Endodermal cell (in vitro differentiated cells): ENCODE measurements at places on chromosomes 11 and 22. TPM values are rescaled to one million over a fixed set of nuclear protein-coding genes. Genes with fewer than 3 reads are reported as not detected.
A peak's percentile ranks its signal among the peaks of the same experiment; 100 is the strongest.

DNA sequence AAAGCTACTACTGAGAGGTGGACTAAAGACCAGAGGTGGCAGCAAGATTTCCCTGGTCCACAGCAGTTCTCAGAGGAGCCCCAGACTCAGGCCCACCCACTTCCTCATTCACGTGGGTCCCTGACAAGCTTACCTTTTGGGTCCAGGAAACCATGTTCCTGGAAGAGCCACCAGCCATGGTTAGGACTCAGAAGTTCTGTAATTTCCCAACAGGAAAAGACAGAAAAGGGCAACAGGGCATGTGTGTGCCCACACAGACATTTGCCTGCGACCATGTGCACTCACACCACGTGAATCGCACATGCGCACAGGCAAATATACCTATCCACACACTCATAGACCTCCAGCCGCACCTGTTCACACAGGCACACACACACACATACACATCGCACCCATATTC, 42.9 kb downstream of the LRRC32 start:
- DNase-seq, result no peak
- no peaks in the 10 kb centered on the region for H3K36me3 ChIP-seq
- H3K27ac ChIP-seq, result no peak overlapping the region
- H3K4me1 ChIP-seq, result peaks cover 12% of the 10 kb centered on the region
- no peak overlapping the region for H3K4me3 ChIP-seq

GRCh38 chr22:27420817-27421361, 380.7 kb downstream of the MN1 start:
- no peaks in the 10 kb centered on the region for H3K27me3 ChIP-seq
- H3K36me3 ChIP-seq, result no peaks in the 10 kb centered on the region
- H3K4me3 ChIP-seq, result no peak overlapping the region
- DNase-seq, result no peak

- DNase-seq, result no peak
- no peaks in the 10 kb centered on the region for H3K4me1 ChIP-seq
- H3K27ac ChIP-seq, result no peak overlapping the region
- H3K4me3 ChIP-seq, result no peak overlapping the region
- peaks cover 4% of the 10 kb centered on the region for H3K36me3 ChIP-seq
These were observed 97.2 kb downstream of the SERGEF start for GRCh38 chr11:17915500-17916143.

GRCh38 chr11:98565311-98565710, 455.4 kb upstream of the CNTN5 start:
- no peak overlapping the region for H3K4me3 ChIP-seq
- DNase-seq, result no peak
- H3K27me3 ChIP-seq, result no peaks in the 10 kb centered on the region
- peaks cover 6% of the 10 kb centered on the region for H3K4me1 ChIP-seq

GRCh38 chr22:19892925-19893324, 38.3 kb upstream of the GNB1L start:
- no peaks in the 10 kb centered on the region for H3K36me3 ChIP-seq
- H3K4me3 ChIP-seq, result no peak overlapping the region
- H3K27ac ChIP-seq, result no peak overlapping the region

DNA sequence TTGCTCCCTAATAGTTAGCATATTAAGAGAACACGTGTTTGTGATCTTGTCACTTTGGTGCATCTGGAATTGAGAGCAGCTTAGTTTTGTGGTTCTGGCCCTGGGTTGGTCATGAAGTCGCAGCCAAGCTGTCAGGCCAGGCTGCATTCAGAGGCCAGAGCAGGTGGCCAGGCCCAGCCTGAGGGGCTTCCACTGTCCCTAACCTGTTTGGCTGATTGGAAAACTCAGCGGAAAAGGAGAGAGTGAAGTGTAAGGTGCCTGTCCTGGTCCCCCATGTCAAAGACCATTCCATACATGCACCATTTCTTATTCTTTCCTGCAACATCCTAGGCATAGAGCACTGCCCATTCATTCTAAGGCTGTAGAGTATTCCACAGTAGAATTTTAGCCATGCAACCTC, 111.5 kb upstream of the IGLL5 start:
- peaks cover 33% of the 10 kb centered on the region for H3K27me3 ChIP-seq
- DNase-seq, result no peak
- no peak overlapping the region for H3K27ac ChIP-seq
- H3K4me3 ChIP-seq, result no peak overlapping the region

DNA sequence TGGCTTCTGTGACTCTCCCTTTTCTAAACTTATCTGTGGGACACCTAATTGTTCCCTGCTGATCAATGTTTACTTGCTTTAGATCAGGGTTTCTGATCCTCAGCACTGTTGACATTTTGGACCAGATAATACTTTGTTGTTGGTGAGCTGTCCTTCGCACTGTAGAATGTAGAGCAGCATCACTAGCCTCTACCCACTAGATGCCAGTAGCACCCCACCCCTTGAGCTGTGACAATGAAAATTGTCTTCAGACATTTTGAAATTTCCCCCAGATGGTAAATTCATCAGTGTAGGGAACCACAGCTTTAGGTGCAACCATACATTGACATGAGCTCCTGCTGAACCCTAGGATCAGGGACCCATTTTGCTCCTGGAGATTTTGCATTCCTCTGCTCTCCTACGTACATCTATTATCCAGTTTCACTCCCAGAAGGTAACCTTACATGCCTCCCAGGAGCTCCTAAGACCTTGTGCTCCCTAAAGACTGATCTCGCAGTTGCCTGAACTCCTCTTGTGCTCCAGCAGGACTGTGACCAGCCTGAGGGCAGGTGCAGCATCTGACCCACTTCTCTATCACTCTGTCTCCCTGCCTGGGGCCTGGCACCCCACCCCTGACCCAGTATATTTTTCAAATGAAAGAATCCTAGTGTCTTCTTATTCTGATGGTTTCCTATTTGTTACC, 107.8 kb downstream of the FAR1 start:
- H3K27me3 ChIP-seq, result peaks cover 6% of the 10 kb centered on the region
- H3K27ac ChIP-seq, result no peak overlapping the region
- DNase-seq, result peak; percentile 76
- H3K4me1 ChIP-seq, result peaks cover 4% of the 10 kb centered on the region

DNA sequence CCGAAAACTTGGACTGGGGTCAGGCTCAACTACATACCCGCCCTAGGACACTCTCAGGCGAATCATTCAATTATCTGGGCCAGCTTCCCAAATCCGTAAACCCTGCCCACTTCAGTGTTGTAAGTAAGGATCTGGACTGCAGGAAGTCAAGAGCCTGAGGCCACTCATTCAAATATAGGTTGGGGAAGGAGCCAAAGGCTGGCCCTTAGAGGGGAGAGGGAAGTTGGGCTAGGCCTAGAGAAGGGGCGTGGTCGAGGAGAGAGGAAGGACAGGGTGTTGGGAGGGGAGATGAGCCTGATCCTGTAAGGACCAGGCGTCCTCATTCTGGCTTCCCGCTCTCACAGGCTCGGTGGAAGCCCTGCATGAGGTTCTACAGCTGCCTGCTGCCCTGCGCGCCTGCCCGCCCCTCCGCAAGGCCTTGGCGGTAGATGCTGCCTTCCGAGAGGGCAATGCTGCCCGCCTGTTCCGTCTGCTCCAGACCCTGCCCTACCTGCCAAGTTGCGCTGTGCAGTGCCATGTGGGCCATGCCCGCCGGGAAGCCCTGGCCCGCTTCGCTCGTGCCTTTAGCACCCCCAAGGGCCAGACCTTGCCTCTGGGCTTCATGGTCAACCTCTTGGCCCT, 3.0 kb downstream of the SAC3D1 start:
- H3K36me3 ChIP-seq, result peaks cover 7% of the 10 kb centered on the region
- H3K4me3 ChIP-seq, result no peak overlapping the region
- H3K27me3 ChIP-seq, result no peaks in the 10 kb centered on the region

GRCh38 chr11:132943706-132944568, 588.4 kb downstream of the OPCML start:
- H3K36me3 ChIP-seq, result no peaks in the 10 kb centered on the region
- peak overlapping the region; percentile 80 for H3K4me3 ChIP-seq
- H3K4me1 ChIP-seq, result no peaks in the 10 kb centered on the region
- H3K27me3 ChIP-seq, result peaks cover 58% of the 10 kb centered on the region

GRCh38 chr11:26620282-26621045, 48.4 kb upstream of the MUC15 start:
- no peak overlapping the region for H3K27ac ChIP-seq
- no peak overlapping the region for H3K4me3 ChIP-seq
- no peaks in the 10 kb centered on the region for H3K27me3 ChIP-seq

GRCh38 chr22:43212434-43212952, 25.6 kb upstream of the TTLL12 start:
- DNase-seq, result no peak
- no peak overlapping the region for H3K27ac ChIP-seq
- no peaks in the 10 kb centered on the region for H3K36me3 ChIP-seq

GRCh38 chr11:73464347-73464746, 88.1 kb downstream of the RELT start:
- no peak overlapping the region for H3K27ac ChIP-seq
- H3K27me3 ChIP-seq, result no peaks in the 10 kb centered on the region
- DNase-seq, result no peak
- H3K36me3 ChIP-seq, result no peaks in the 10 kb centered on the region
- no peak overlapping the region for H3K4me3 ChIP-seq
- no peaks in the 10 kb centered on the region for H3K4me1 ChIP-seq

DNA sequence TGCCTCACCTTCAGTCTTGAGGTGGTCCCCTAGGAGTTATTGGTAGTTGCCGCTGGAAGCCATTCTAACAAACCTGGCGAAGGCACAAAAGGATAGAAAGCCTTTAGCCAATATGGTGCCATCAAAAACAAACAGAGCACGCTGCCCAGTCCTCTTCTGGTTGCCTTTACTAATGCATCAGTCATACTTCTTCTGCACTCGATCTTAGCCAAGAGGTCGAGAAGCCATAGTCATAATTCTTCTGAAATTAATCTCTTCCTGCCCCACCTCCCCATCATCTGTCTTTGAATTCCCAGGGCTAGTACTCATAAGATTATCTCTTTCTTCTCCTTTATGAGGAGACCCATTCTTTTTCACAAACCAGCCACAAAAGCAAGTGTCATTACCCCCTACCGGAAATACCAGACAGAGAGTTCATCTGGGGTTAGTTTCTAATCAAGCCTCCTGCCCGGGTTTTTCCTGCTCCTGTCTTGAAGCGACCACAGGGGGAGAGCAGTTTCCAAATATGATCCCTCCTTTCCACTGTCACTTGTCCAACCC, 21.4 kb upstream of the EHF start:
- H3K36me3 ChIP-seq, result no peaks in the 10 kb centered on the region
- peaks cover 21% of the 10 kb centered on the region for H3K4me1 ChIP-seq
- H3K4me3 ChIP-seq, result no peak overlapping the region
- no peak overlapping the region for H3K27ac ChIP-seq

DNA sequence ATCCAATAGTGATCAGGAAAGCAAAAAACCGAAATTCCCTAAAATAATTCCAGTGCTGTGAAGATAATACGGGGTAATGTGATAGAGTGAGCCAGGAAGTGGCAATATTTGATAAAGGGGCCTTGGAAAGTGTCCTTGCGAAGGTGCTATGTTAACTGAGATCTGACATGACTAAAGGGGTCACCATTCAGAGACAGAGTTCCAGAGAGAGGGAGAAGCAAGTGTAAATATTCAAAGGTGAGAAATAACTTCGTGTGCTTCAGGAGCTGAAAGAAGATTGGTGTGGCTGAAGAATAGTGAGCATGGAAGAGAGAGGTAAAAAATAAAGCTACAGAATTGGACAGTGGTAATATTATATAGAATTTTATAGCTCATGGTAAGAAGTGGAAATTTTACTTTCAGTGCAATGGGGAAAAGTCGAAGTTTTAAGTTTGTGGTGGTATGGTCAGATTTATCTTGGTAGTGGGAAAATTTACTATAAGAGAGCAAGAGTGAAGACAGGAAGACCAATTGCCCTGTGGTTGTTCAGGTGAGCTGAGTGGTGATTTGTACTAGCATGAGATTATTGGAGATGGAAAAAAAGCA, 164.5 kb downstream of the JRKL start:
- H3K27ac ChIP-seq, result no peak overlapping the region
- no peak overlapping the region for H3K4me3 ChIP-seq
- DNase-seq, result no peak
- H3K36me3 ChIP-seq, result no peaks in the 10 kb centered on the region
- no peaks in the 10 kb centered on the region for H3K27me3 ChIP-seq

- no peak overlapping the region for H3K4me3 ChIP-seq
- no peak for DNase-seq
- H3K27me3 ChIP-seq, result no peaks in the 10 kb centered on the region
- peak overlapping the region; percentile 68 for H3K27ac ChIP-seq
These were observed 73.2 kb downstream of the KIAA1671 start for GRCh38 chr22:25025491-25026400.

GRCh38 chr11:112977755-112978154, 16.5 kb downstream of the NCAM1 start:
- no peaks in the 10 kb centered on the region for H3K36me3 ChIP-seq
- DNase-seq, result no peak
- no peaks in the 10 kb centered on the region for H3K27me3 ChIP-seq
- no peak overlapping the region for H3K27ac ChIP-seq
- no peaks in the 10 kb centered on the region for H3K4me1 ChIP-seq

DNA sequence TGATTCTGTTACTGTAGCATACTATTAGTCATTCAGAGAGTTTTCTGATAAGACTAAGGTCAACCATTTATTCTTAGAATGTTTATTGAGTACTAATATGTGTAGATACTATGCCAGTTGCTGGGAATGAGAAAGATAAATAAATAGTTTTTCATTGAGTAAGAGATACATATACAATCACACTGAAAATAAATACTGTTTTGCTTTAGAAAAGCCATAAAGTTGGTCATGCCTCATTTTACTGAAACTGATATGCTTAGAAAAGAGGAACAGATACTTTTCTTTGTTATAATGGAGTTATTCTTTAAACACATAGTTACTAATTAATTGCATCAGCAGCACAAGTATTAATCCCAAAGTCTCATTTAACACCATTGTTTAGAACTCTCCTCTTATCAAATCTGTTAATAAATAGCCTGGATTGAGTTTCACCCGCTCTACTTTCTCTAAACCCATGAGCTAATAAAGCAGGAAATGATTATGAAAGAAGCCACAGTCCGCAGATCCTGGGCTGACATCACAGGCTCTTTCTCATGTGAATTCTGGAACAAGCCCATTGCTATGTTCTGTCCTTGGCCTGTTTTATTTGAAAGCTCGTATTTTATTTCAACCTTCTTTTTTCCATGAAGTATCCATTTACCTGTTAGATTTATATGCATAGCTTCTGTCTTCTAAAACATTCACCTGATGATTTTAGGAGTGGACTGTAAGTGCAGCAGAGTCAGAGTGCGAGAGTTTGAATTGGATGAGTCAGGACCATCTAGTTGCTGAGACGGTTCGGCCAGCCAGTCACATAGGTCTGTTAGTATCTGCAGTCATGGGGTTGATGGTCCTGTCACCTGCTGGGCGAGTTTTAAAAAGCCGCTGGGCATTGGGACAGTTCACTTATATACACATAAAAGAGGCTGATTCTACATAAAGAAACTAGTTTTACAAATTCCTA, 35.5 kb downstream of the PIWIL4 start:
- no peak overlapping the region for H3K27ac ChIP-seq
- H3K4me3 ChIP-seq, result no peak overlapping the region

SUSD2 gene
- total RNA-seq, result 1.6 and 1.8 TPM in 2 replicates

SAA2 gene
- 0.29 and 0.38 TPM in 2 replicates for total RNA-seq

ZNF70 gene
- total RNA-seq, result 3.9 and 4.7 TPM in 2 replicates

POU2AF1 gene
- 0.36 and 0.77 TPM in 2 replicates for total RNA-seq

TMEM86A gene
- 6.2 to 11.3 TPM (median 7.8 TPM) in 3 replicates for total RNA-seq

MS4A12 gene
- total RNA-seq, result not detected in 3 replicates

PUS3 gene
- 13.7 and 14.7 TPM in 2 replicates for total RNA-seq

KCTD21 gene
- 4.1 and 4.3 TPM in 2 replicates for total RNA-seq

MRPL40 gene
- total RNA-seq, result 20.3 and 25.6 TPM in 2 replicates

MUC5B gene
- total RNA-seq, result not detected in 3 replicates

PGM2L1 gene
- 11.4 to 16.1 TPM (median 14.7 TPM) in 3 replicates for total RNA-seq
